SJSA1 (cell line): ENCODE measurements at places on chromosomes 7 and 10.
A peak's percentile ranks its signal among the peaks of the same experiment; 100 is the strongest.

GRCh38 chr10:73782749-73783085, 869 bp downstream of the CHCHD1 start:
- no peak for DNase-seq

GRCh38 chr10:93173967-93174845, 100.5 kb downstream of the CYP26A1 start:
- no peak for DNase-seq

DNA sequence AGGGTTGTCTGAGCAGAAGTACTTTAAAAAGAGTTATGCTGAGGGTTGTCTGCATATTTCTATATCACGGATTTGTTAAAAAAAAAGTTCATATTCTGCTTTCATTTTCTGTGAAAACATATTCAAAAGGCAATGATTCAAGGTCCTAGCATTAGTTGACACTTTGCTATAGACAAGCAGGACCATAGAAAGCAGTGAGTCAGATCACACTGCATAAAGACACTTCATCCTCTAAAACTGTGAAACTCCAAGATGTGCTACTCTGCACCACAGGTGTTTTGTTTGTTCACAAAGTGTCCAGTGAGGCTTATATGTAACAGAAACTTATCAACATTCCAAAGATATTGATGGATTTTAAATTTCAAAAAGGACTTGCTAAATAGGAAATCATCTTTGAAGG, 47.0 kb downstream of the SPAM1 start:
- no peak for DNase-seq

- DNase-seq, result peak; percentile 58
These were observed 366.1 kb upstream of the ANKRD30A start for GRCh38 chr10:36759141-36759805.

DNA sequence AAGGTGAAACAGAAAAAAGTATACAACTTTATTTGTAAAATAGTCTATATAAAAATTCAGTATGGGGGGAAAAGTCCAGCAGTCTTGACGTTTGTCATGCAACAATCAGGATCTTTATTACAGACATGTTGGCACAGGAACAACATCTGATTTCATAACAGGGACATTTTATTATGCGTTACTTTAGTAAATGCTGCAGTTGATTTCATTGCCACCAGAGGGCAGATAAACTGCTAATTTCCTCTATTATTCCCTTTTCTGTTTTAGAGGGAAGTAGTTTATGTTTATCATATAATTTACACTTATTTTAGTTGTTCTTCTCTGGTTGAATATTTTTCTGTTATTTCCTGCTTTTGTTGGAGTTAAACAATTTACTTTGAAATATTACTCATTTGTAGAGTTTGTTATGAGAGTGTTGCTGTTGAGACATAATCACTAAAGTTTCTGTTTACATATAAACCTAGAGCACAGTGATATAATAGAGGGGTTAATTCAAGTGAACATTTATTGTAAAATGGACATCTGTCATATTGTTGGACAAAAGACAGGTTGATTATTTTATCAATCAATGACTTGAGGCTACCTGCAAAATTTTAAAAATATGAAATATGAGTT, 3.3 kb downstream of the PLXDC2 start:
- DNase-seq, result peak; percentile 45
